SJSA1 (cell line): ENCODE measurements at places on chromosomes 13 and 19.

- DNase-seq: no peak
Measured at GRCh38 chr13:40626561-40626960, 39.9 kb downstream of the FOXO1 start.

- no peak for DNase-seq
Measured at GRCh38 chr19:58531034-58531840, 11.6 kb upstream of the ZBTB45 start.

DNA sequence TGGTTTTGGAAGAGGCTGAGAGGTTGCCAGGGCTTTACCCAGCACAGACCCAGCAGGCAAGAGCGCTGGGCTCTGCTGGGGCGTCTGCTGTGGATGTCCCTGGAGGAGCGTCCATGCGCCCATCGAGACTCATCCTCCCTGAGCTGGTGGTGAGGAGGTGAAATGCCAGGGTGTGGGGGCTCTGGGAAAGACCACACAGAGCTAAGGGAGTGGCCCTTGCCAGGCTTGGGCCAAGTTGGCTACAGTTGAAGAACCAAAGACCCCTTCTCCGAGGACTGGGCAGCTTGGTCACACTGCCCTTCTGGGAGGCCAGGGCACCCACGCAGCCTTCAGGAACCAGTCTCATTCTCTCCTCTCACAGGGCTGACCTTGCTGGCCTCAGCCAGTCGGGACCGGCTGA, 24.6 kb upstream of the OVOL3 start:
- no peak for DNase-seq

DNA sequence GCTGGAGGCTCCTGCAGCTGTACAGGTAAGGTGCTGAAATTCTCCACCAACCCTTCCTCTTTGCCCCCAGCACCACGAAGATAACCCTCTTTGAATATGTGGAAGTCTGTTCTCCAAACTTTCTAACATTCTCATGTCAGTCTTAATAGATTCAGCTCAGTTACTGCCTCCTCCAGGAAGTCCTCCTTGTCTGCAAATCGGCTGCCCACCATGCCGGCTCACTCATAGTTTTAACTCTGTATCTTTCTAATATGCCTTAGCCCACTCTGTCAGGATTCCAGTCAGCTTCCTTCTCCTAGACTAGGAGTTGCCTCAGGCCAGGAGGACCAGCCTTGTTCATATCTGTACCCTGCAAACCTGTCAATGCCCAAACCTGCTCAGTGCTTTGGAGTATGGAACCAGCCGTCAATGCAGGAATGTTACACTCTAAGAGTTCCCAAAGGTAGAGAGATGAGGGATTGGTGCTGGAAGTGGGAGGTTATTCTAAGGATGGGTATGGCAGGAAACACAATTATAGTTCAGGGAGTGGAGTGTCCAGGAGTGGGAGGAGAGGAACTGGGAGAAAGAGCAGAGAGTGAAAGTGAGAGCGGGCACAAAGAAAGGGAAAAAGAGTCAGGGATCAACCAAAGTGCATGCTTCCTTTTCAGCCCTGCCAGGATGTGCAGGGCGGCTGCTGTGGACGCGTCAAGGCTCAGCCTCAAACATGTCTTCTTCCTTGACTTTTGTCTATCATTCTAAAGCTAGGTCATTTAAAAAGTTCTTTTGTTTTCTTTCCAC, 38.0 kb upstream of the ALOX5AP start:
- no peak for DNase-seq

- no peak for DNase-seq
Measured at GRCh38 chr13:31067416-31068118, 94.1 kb downstream of the HSPH1 start.

- DNase-seq: no peak
Measured at GRCh38 chr13:36674337-36675212, 755 bp downstream of the SERTM1 start.

DNA sequence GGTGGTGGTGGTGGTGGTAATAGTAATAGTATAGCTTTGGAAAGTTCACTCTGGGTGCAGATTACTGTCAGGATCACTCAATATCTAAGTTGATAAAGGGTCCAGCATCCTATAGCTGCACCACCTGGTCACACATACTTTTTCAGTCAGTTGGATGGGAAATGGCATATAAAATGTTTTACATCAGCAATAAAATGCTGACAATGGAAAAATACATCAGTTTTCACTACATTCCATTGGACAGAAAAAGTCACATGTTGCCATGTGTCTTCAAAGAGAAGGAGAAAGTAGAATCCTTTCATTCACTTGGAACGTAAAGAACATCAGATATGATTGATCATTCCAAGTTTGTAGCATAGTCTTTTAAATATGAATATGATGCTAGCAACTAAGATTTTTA, 481.4 kb downstream of the SLITRK6 start:
- no peak for DNase-seq
